Effector memory CD4-positive, alpha-beta T cell (primary cell): ENCODE measurements at places on chromosomes 7 and 10.

DNA sequence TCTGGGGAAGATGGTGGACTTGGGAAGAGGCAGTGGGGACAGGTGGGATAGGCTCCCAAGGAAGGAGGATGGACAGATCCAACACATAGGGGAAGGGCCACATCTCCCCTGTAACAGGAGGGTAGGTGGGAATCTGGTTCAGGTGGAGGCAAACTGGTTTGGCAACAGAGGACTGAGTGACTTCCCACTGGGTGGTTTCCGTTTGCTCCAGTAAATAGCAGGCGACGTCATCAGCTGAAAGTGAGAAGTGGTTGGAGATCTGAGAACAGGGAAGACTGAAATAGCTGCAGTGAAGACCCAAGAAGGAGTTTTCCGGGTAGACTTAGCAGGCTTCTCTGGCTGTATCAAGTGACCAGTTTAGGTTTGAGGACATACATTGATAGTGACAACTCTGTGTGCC lies 504.4 kb downstream of the GALNT17 start:
- no peak for DNase-seq

DNA sequence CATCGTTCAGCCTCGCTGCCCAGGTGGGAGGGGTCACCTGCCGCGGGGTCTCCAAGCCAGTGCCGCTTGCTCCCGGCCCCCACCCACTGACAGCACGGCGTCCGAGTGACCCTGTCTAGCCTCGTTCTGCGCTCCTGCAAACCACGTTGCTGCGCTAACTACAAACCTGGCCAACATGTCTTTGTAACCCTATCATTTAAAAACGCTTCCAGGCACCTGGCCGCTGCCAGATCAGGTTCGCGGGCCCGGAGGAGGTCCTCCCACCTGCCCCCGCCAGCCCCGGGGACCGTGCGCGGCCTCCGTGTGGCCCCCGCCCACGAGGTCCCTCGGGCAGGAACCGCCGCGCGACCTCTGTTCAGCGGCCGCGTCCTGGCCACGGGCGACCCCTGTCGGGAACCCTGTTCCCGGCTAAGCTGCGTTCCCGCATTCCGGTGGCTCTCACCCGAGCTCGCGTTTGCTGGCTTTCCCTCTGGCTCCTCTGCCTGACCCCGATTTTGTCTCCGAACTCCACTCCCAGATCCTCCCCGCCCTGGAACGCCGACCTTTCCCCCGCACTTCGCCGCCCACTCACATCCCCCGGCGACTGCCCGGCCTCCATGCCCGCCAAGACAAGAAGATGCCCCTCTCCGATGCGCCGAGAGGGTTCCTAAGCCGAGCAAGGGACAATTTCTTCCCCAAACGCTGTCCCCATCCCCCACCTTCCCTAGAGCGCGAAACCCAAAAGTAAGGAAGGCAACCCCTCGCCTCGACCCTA lies 2.4 kb downstream of the SFMBT2 start:
- DNase-seq = no peak

DNA sequence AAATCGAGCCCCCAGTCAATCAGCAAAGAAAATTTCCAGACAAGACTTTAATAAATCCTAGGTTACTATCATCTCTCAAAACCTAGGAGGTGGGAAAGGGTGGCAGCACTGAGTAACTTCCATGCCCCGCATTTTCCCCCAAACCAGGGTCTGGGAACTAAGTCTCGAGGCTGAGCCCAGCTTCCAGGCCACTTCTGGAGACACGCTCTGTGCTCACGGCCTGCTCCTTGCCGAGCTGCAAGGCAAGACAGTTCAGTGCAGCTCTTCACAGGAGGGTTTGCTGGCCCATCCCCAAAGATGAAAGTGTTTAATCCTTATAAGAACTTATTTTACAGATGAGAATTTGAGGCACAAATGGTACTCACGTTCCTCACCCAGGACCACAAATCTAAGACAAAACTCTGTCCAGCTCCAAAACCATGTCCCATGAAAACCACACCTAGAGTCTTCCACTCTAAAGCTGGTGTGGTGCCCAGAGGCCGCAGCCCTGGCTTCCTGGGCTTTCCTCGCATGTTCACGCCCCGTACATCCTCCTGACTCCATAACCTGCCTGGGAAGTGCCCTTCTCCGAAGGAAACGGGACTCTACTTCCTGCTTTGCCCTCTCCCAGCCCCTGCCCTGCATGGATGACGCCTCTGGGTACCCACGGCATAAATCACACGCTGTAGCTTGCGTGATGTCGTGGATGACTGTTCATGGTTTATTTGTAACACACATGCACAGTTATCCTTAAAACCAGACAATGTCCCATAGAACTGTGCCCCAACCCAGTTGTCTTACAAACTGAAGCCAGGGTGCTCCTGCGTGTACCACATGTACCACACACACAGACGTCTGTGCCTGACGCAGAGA lies 201.2 kb downstream of the DIP2C start:
- no peak for DNase-seq

DNA sequence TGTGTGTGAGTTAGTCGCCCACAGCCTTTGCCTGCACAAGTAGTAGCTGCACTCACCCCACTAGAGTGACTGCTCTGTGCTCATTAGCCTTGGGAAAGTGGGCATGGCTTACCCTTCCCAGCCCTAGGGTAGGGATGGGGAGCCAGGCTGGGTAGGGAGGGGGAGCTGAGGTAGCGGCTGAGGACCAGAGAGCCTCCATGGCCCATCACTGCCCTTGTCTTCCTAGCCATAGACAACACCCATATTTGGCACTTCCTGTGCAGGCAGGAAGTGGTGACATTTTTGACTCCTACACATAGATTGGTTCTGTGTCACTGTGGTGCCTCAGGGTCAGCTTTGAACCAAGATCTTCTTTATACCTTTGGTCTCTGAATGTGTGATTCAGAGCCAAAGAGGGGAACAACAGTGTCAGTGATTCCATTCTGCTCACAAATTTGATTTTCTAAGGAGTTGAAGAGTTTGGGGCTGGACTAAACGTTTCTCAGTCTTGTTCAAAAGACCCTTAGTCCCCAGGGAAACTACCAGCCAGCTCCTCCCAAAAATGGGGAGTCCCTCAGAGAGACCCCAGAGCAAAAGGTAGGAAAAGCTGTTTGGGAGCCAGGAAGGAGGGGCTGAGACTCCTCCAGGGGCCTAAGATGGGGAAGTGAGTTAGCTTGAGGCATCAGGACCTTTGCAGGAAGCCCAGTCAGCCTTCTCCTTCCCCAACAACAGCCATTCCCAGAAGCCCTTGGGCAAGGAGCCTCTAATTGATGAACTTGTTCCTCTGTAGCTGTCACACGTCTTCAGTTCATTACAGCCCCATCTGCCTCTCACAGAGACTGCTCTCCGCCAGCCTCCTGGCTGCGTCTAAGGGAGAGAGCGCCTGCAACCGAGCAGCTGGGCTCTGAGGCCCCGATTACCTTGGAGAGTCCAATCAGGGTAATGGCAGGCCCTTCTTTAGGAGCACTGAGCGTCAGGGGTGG lies 135.0 kb downstream of the CDH23 start:
- DNase-seq = no peak

DNA sequence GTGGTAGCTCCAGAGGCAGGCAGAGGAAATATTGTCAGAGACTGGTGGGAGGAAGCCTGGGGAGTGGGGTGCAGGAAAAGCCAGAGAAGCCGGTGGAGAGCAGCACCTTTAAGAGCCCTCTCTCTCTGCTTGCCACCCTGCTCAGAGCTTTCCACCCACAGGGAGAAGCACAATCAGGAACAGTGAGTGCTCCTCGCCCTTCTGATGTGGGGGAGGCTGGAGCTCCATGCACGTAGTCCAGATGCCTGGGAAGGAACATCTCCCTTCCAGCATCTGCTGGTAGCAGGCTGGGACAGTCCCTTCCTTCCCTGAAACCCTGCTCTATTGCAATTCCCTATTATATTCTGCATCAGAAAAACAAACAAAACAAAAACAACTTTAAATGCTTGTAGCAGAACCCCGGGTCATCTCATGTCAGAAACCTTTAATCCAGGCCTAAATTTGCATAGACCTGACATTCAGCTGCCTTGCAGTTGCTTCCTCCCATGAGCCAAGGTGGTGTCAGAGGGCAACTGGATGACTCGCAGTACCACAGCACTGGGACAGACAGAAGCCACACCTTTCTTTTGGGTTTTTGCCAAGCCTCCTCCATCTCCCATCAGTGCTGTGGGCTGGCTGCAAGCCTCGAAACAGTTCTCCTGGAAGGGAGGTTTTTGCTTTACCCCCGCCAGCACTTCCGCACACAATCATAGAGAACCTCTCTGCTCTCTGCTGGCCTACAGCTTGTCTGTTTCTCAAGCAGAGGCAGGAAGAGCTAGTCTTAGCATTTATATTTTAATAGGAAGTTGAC lies 13.1 kb downstream of the AVPI1 start:
- no peak for DNase-seq

DNA sequence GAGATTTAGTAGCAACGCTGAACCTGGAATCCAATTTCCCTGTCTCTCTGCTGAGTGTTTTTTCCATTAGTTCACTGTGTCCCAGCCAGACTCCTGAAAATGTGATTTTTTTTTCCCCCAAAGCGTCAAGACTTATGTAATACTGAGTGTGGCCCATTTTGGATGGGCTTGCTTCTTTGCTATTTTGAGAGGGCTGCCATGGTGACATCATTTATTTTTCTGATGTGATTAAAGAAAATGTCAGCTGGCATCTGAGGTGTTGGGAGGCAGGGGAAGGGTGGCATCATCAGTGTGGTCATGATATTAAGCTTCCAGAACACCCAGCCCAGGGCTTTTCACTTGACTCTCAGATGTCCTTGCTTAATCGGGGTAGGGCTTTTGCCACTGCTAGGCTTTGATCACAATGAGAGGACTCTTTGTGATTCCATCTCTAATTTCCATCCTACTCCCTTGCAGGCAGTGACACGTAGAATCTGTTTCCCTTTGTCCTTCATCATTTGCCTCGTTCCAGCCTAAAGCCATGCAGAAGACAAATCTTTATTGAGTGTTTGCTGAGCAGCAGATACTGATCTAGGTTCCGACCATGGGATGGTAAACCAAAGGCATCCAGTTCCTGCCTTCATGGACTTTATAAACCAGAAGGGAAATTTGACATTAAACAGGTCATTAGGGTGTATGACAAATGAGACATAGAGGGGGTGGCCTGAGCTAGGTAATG lies 7.4 kb downstream of the ZNF365 start:
- DNase-seq = no peak

DNA sequence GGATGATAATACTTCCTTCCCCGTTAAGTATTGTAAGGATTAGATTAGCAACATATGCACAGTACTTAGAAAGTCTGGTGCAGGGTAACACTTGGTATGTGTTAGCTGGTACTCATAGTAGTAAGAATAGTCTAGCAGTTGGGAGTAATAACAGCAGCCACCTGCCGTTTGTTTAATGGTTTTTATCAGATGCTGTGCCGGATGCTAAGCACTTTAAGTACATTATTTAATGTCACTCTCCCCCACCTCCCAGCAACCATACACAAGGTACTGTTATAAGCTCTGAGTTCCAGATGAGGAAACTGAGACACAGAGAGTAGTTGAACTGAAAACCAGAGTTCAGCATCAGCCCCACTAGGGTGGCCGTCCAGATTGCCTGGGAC lies 60.1 kb downstream of the ZMIZ1 start:
- DNase-seq = no peak

DNA sequence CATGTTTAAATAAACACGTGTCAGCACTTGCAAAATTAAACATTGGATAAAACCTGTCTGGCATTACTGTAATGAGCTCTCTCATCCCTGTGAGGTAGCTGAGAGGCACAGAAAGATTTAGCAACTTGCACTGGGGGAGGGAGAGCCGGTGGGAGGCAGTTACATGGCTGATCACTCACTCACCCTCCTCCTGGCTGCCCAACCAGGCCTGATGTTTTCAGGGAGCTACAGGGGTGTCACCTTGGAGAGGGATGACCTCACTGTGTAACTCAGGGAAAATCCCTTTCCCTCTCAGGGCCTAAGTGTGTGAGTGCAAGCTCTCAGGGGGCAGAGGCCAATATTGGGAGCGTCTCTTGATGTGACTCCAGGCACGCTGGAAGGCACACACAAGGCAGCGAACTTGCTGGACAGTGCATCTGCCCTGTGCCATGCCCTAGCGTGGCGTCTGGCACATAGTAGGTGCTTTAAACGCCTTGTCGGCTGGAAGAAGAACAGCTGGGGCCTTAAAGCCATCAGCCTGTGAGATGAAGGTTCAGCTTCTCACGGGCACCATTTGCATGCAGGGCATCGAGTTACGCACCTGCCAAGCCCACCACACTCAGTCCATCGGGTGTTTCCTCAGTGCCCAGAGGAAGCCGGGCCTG lies 51.1 kb downstream of the ELFN1 start:
- no peak for DNase-seq

GRCh38 chr10:23742368-23742767 lies 303.5 kb downstream of the OTUD1 start:
- no peak for DNase-seq
